ENCODE measurements at places on chromosomes 13 and 19. TPM values are rescaled to one million over a fixed set of nuclear protein-coding genes. Genes with fewer than 3 reads are reported as not detected.
A peak's percentile ranks its signal among the peaks of the same experiment; 100 is the strongest.

GRCh38 chr13:64725492-64725891 lies 2504.6 kb downstream of the PCDH9 start:
- no peak for DNase-seq

- no peak for DNase-seq
Measured at GRCh38 chr13:113357529-113357928, 6.4 kb downstream of the GRTP1 start.

DNA sequence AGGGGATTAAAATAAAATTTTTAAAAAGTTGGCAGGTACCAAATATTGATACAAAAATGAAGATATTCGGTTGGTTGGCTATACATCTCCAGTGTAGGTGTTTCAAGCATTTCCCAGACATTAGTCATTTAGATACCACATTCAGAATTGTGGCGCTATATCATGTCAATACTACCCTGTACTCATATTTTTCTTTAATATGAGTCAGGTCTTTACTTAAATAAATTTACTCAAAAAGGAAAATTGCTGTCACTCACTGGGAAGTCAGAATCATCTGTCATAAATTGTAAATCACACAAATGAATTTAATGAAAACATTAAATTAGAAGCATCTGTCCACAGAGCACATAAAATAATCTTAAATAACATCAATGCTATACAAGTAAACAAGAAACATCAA lies 134.2 kb downstream of the TSHZ3 start:
- DNase-seq = no peak

- DNase-seq = no peak
Measured at GRCh38 chr13:26480246-26480855, 77.1 kb upstream of the WASF3 start.

GRCh38 chr19:41707502-41707812 lies 969 bp upstream of the CEACAM5 start:
- DNase-seq = no peak

DNA sequence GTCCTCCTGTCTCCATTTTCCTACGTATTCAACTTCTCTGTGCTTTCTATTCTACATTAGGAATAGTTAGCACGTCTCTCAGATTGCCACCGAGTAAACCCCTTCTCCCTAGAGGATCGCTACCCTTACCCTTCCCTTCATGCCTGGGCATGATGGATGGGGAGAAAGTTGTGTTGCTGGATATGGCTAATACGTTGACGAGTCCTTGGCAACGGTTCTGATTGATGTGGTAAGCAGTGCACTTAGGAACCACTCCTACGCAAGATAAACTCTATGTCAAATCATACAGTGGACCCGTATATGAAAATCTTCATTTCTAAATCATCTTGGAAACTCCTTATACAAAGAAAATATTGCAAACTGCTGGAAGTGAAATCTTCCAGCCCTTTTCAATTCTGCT lies 224.5 kb downstream of the EFNB2 start:
- no peak for DNase-seq

DNA sequence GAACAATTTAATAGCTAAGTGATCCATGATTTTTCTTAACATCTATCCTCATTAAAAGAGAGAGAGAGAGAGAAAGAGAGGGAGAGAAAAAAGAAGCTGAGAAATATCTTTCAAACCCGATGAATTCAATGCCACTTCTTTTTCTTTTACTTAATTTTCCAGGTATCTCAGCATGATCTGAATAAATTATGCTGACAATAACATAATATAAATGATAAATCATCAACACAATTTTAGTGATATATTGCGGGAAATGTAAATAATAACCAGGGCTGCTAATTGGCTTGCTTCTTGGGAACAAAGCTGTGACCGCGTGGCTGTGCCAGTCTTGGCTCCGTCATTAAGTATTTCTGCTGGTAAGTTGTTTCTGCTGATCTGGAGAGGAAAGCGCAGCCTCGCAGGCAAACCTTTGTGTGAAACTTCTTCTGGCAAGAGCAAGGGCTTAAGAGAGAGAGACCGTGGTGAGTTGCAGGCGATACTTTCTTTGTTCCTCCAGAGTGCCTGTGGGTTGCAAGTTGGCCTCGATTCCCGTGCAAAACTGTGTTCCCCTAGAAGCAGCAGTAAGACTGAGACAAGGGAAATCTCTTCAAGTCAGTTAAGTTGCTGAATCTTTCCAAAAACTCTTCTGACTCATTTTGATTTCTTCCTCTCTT lies 489.1 kb upstream of the TSHZ3 start:
- no peak for DNase-seq

GRCh38 chr19:619286-620002 lies 13.9 kb downstream of the POLRMT start:
- DNase-seq = no peak

- peak; percentile 71 for DNase-seq
Measured at GRCh38 chr19:14031719-14032480, at the start of gene IL27RA. IL27RA (plus strand) TSS chr19:14031762; CDS start chr19:14031873, 111 bp downstream.

- peak; percentile 41 for DNase-seq
Measured at GRCh38 chr13:80463673-80464352, 122.9 kb upstream of the SPRY2 start.

Gene TTYH1
- 2.2 TPM for total RNA-seq
